Activated T-cell treated with anti-CD3 and anti-CD28 coated beads for 24 hours (primary cell): ENCODE measurements at places on chromosomes 1 and 21.

GRCh38 chr21:25373126-25374082, 233.9 kb downstream of the MRPL39 start:
- no peak for DNase-seq

DNA sequence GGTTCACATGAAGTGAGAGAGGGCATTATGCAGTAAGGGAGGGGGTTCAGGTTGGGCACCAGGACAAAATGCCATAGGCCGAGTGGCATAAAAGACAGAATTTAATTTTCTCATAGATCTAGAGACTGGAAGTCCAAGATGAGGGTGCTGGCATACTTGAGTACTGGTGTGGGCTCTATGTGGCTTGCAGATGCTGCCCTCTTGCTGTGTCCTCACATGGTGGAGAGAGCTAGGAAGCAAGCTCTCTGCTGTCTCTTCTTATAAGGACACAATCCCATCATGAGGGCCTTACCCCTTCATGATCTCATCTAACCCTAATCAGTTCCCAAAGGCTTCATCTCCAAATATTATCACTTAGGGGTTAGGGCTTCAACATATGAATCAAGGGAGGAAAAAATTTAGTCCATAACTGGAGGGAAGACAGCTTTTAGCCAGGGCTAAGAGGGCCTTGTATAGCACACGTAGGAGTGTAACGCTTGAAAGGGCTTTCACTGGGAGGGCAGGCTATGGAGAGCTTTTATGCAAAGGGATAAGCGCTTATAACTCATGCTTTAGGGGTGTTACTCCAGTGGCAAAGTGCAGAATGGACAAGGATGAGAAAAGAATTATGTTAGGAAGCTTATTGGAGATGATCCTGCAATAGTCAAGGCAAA, 64.5 kb downstream of the PLPPR5 start:
- no peak for DNase-seq

- DNase-seq = no peak
Observed at GRCh38 chr1:21685946-21686678, 17.0 kb upstream of the RAP1GAP start.

GRCh38 chr1:12345350-12346217, 115.8 kb downstream of the VPS13D start:
- no peak for DNase-seq

GRCh38 chr1:225863167-225863566, 19.0 kb downstream of the TMEM63A start:
- DNase-seq = no peak

GRCh38 chr1:243792891-243793290, 57.2 kb downstream of the AKT3 start:
- no peak for DNase-seq

DNA sequence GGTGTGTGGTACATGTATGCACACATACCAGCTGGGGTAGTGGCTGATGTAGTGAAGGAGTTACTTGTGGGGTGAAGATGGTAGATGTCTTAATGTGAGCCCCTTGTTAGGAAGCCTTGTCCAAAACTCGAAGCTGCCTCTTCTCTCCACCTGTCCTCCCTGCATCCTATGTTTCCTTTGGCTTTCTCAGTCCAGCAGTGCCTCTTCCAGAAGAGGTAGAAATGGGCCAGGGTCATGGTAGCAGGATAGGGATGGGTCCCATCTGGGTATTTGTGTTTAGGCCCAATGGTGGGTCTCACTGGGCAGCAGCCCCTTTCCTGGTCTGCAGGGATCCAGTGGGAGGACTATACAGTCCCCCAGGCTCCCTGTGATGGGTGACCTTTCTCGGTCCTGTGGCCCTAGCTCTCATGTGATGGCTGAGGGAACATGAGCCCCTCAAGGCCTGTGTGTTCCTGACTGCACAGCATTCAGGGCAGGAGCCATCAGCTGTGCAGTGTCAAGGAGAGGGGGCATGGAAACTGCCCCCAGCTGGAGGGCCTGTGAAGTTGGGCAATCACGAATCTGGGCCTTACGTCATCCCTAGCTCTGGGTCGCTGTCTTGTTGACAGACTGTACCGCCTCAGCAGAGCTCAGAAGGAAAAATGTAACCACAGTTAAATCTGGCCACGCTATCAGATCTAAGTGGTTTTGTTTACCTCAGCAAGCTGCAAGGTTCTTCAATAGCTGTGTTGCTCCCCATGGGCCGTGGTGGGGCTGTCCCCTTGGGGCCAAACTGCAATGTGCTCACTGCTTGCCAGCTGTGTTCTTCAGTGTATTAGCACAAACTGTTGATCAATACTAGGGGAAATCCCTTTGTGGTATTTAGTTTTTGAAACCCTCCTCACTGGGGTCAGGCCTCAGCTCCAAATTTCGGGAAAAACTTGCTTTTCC, 82.7 kb downstream of the NOS1AP start:
- DNase-seq = no peak

DNA sequence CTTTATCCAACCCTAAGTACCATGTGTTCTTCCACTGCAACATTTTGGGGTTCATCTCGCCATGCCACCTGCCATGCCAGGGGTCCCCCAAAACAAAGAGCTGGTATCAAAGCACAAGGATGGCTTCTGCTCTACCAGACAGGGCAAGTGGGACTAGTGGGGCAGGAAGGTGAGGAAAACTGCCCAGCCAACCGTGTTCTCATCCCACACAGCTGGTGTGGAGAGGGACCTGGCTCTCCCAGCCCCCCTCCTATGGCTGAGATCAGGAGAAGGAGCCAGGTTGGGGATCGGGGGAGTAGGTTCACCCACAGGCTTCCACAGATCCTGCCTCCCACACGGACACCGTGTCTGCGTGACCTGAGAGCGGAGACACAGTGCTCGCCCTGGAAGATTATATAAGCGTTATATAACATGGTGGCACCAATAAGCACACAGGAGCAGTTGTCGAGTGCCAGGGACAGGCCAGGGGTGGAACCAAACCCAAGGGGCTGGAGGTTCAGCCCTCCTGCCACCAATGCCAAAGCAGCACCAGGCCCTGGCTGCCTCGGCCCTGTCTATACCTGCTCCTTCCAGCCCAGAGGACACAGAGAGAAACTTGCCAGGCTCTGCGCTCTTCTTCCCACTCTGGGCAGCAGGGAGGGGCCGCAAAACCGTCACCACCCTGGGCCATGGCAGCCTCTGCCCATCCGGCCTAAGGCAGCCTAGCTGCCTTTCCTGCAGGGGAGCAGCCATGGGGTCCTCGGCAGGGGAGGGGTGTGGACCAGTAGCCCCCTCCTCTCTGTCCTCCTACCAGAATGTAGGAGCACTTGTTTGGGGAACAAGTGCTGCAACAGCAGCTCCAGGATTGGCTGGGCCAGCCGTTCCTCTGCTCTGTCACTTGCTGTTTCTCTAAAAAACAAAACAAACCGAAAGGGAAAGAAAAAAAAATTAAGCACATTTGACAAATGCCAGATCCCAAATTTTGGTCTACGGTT, 43.5 kb downstream of the CD34 start:
- no peak for DNase-seq

DNA sequence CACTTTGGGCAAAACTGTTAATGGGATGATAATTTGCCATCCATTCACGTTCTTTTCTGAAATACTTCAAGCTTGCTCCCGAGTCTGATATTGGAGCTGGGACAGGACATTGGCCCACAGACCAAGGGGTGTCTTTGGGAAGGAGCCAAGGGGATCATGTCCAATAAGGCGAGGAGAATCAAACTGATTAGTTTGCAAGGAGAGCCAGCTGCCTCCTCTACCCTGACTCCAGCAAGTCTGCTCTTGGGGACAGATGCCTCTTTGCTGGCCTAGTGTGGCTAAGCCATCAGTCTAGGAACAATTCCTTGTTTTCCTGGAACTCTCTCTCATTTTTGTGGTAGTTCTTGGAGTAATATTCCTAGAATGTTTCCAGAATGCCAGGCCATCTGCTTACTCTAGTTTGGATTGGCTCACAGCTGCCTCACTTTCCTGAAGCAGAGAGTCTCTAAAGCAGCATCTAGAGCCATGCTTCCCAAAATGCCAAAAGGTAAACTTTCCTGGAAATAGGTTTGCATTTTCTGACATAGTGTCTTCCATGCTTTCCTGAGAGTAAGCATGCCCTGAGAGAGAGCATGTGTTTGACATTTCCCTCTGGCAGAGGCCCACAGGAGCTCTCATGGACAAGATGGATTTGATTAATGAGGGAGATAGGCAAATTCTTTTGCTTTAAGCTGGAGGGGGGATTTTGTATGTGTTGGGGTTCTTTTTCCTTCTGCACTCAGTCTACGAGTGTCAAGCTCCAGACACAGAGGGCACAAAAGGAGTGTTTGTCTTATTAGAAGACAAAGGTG, 145.6 kb downstream of the GDAP2 start:
- DNase-seq = no peak

DNA sequence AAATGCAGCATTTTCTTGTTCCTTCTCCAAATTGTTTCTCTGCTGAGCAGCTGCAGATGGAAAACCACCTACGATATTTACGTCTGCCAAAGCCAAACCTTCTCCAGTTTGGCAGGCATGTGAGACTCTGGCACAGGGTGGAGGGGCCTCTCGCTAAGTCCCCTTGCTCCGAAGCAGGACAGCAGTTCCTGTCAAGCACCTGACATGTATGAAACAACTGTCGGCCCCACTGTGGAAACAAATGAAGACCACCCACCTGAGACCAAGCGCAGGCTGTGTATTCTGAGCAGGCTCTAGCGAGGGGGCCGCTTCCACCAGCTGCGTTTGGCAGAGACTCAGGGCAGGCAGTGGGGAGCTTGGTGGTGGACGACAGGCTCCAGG, 74.7 kb downstream of the RIPK4 start:
- DNase-seq = no peak

DNA sequence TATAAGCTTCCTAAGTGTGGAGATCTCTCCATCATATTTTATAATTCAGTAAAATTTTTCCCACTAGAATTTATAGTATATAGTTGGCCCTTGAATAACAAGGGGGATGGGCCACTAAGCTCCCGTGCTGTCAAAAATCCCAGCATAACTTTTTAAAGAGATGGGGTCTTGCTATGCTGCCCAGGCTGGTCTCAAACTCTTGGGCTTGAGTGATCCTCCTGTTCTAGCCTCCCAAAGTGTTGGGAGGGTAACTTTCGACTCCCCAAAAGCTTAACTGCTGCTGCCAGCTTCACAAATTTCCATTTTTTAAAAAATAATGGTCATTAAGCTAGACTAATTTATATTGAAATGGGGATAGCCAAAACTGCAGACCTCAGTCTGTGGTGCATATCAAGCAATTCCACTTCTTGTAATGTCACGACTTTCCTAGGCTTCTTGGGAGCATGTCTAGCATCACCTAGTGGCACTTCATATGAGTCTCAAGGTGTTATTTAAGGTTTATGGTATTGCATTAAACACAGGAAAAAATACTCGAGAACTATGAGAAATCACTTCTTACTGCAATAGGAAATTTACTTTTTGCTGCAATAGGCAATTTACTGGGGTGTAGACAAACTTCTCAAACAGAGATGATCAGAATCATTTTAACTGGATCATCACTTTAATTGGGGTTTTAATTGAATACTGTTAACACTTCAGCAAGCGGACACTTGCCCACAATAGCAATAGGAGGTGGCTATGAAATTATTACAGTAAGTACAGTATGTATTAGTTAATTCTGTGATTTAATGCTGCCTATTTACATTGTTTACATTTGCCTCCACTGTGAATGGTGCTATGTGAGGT, 19.3 kb upstream of the ACTA1 start:
- no peak for DNase-seq

DNA sequence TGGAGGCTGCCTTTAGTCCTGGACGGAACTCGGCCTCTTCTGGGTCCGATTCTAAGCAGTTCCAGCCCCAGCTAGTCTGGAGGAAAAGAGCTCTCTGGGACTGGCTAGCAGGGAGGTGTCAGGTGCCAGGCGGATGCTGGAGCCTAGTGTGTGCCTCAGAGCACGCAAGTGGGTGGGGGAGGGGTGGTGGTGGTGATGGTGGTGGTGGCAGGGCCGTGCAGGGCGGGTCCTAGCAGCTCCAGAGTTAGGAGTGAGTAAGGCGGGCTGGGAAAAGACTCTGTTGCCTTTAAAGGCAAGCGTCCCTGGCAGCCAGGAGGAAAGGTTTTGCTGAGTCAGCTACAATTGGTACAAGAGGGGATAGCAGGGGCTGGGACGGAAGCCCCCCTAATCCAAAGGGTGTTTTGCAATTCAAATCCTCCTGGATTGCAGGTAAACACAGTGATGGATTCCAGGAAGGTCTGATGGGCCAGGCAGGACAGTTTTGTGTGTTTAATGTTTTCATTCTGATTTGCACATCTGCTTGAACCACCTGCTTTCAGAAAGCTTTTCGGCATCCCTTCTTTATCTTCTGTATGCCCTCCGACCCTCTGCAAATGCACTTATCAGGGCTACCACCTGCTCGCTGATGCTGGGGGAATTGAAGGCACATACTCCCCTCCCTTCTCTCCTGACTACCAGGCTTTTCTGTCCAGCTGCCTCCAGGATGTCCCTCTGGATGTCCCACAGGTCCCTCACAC, 4.1 kb upstream of the SLC2A1 start:
- DNase-seq = no peak
